Muscle of back (tissue), 13 donors: ENCODE measurements at places on chromosomes 6 and 20.

DNA sequence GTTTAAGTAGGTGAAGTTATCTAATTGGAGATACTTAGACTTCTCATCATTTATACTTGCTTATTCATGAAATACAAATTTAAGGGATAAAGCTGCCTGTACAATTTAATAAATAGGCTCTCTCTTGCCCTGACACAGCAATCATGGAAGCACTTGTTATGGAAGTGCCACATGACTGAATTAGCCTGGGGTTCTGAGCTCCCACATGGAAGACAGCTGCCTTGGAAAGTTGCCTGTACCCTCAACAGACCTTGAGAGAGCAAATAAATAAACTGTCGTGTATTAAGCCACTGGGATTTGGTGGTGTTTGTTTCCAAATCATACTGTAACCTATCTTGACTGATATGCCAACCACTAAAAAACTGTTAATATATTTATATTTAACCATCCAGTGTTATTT, 87.0 kb upstream of the RSPO3 start:
- peak; percentile 26 for DNase-seq

GRCh38 chr6:5566718-5567117, 305.4 kb downstream of the FARS2 start:
- DNase-seq = no peak

GRCh38 chr20:48661575-48662455, 166.0 kb downstream of the PREX1 start:
- no peak for DNase-seq

DNA sequence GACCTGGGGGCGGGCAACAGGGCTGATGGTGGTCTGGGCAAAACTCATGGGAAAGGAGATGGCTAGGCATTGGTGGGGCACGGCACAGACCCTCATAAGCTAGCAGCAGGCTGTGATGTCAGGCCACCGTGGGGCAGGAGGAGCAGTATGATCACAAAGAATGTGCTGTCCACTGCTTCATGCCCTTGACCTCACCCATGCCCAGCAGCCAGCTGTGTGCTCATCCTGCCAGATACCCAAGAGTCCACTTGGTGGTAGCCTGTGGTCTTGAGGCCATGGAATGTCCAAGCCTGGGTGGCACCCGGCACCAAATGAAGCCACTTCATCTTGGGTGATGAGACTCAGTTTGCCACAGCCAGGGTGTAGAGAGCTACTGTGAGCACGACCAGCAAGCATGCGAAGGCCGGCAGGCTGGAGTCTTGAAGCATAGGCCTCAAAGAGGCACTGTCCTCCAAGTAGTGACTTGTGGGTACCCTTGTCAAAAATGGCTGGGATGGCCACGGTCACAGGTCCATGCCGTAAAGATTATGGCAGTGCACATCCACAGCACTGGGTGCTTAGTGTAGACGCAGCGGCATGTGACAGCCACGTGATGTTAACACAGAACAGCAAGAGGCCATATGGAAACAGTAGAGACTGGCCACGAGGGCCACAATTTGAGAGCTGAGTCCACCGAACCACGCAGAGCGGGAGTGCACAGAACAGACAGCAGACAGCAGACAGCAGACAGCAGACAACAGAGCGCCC, 19.0 kb downstream of the PLAGL2 start:
- DNase-seq = no peak

DNA sequence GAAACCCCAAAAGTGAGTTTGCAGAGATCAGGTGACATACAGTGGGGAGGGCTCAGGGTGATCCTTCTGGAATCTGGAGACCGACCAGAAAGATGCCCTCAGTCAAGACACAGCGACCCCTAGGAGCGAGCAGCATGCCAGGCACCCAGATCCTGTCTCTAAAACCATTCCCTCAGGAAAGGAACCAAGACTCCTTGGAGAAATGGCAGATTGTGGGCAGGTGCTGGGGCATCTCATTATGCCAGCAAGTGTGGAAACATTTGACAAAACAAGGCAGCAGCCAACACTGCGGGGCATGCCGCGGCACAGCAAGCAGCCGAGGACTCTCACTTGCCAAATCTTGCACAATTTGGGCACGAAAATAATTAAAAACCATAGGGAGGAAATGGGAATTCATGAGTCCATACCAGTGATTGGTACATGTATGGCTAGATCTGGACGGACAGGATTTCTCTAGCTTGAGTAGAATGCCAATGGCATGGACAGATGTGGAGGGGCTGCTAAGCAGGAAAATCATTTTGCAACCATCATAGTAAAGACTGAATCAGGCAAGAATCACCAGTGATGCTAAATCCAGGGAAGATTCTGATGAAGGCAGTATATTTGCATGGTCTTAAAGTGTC, 76.9 kb downstream of the GINS1 start:
- DNase-seq = no peak

GRCh38 chr6:45965007-45965406, 50.7 kb downstream of the CLIC5 start:
- DNase-seq = no peak

GRCh38 chr20:58014628-58015315, 213.7 kb downstream of the ANKRD60 start:
- DNase-seq = no peak

GRCh38 chr6:170172825-170173256, 118.0 kb downstream of the DLL1 start:
- DNase-seq = no peak

- peak; percentile 20 for DNase-seq
These were observed 39.0 kb downstream of the B4GALT5 start for GRCh38 chr20:49674383-49675352.

DNA sequence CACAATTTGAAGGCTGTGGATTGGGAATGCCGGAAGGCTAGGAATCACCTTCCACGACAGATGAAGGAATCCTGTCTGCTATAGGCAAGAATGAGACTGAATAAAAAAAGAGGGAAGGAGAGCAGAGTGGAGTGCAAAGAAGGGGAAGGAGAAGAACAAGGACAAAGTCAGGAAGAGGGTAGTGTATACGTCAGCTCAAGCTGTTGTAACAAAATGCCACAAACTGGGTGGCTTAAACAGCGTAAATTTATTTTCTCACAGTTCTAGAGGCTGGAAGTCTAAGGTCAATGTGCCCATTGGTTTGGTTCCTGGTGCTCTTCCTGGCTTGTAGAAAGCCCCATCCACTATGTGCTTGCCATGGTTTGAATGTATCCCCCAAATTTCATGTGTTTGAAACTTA, 104.5 kb downstream of the TTLL2 start:
- no peak for DNase-seq

- no peak for DNase-seq
These were observed 94.8 kb upstream of the OPRM1 start for GRCh38 chr6:153944201-153944600.

GRCh38 chr6:114121913-114122662, 151.1 kb upstream of the HDAC2 start:
- DNase-seq = no peak

DNA sequence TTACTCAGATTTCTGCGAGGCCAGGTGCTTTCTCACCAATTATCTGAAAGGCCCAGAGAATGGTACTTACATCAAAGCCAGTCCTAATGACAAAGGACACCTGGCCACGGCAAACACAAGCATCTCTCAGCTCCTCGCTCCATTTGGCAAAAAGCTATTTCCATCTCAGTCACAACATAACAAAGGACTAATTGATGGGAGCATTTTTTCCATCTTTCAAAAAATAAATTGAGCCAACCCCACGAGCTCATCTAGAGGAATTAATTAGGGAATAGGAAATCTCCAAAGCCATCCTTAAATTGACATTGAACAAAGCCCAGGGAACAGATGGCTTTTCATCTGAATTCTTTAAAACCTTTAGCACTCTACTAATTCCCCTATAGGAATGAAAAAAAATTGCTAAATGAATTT, 236.7 kb downstream of the HAO1 start:
- no peak for DNase-seq

DNA sequence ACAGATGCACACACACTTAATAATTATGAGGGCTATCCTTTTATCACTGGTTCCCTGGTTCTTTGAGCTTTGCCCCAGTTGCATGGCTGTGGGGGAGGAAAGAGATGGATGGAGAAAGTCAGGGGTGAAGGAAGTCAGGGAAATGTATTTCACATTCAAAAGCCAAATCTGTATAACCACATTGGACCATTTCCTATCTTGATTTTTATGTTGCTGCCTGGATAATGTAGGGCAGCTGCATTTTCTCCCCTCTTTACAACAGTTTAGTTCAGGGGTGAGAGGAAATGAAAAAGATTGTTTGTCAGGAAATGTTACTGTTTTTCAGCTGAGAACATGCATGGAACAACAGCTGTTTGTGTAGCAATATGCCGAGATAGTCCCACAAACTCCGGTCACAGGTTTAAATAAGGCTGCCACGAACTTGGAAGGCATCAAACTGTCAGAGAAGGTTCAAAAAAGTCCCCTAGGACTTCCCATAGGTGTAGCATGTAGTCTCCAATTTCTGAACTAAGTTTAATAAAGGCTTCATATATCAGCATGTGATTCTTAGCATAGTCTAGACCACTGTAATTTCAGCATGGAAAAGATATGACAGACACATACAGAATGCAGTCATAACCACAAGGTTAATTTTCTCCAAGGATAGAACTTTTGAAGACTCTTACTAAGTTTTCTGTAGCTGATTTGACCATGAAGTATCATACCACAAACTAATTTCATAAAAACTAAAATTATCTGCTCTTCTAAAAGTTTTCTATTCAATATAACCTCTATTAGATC, 82.1 kb upstream of the COL21A1 start:
- no peak for DNase-seq

- peak; percentile 25 for DNase-seq
These were observed 208.1 kb downstream of the PLCB4 start for GRCh38 chr20:9276966-9277468.
